A549 treated with ZK216348 at 1 μM for 4 hours (cell line): ENCODE measurements at places on chromosomes 1 and 21. TPM values are rescaled to one million over a fixed set of nuclear protein-coding genes. Genes with fewer than 3 reads are reported as not detected.

The LY9 gene
- total RNA-seq, result 0.09 to 0.12 TPM (median 0.12 TPM) in 3 of 5 replicates, not detected in the others

The ZNF670 gene
- total RNA-seq, result 2.8 to 6.2 TPM (median 3.2 TPM) in 5 replicates

The TMEM269 gene
- 0.08 to 0.13 TPM (median 0.12 TPM) in 5 replicates for total RNA-seq

The BEND5 gene
- total RNA-seq, result not detected in 5 replicates

The FYB2 gene
- not detected in 5 replicates for total RNA-seq

The KRTAP19-1 gene
- total RNA-seq, result not detected in 5 replicates

The MCOLN3 gene
- 2.4 to 3.9 TPM (median 3.5 TPM) in 5 replicates for total RNA-seq

The CCDC30 gene
- 0.94 to 1.5 TPM (median 1.2 TPM) in 5 replicates for total RNA-seq

The PUSL1 gene
- total RNA-seq, result 13.1 to 28.9 TPM (median 26.2 TPM) in 5 replicates

The TSSK3 gene
- 0.25 TPM in 1 of 5 replicates, not detected in the others for total RNA-seq

The LCE6A gene
- not detected in 5 replicates for total RNA-seq

The MATN1 gene
- total RNA-seq, result 0.06 TPM in 1 of 5 replicates, not detected in the others
